ENCODE measurements at places on chromosomes 16 and 17.

- DNase-seq = peak; percentile 40
Observed at GRCh38 chr17:49361129-49361901, 735 bp downstream of the ZNF652 start.

- DNase-seq = no peak
Observed at GRCh38 chr16:57384248-57385070, 12.2 kb downstream of the CX3CL1 start.

DNA sequence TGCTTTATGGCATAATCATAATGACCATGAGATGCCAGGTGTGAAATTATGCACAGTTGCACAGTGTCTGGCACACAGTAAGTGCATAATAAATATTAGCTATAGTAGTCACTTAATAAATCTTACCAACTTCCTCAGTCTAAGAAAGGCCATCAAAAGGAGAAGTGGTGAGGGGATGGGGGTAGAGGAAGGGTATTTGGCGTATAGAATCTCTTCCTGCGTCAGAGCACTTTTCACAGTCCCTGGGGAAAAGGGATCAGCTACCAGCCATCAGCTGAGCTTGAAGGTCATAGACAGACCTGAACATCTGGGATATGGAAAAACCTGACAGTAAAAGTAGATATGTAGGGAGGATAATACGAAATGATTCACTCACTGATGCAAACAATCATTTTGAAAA lies 5.8 kb downstream of the CRHR1 start:
- DNase-seq = no peak

DNA sequence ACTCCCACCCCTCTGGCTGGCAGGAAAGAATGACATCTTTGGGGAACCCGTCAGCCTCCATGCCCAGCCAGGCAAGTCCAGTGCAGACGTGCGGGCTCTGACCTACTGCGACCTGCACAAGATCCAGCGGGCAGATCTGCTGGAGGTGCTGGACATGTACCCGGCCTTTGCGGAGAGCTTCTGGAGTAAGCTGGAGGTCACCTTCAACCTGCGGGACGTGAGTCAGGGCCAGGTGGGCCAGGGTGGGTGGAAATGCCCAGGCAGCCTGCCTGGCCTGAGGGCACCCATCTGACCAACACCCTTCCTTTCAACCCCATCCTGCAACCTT lies 8.1 kb upstream of the DCAF7 start:
- DNase-seq = no peak

DNA sequence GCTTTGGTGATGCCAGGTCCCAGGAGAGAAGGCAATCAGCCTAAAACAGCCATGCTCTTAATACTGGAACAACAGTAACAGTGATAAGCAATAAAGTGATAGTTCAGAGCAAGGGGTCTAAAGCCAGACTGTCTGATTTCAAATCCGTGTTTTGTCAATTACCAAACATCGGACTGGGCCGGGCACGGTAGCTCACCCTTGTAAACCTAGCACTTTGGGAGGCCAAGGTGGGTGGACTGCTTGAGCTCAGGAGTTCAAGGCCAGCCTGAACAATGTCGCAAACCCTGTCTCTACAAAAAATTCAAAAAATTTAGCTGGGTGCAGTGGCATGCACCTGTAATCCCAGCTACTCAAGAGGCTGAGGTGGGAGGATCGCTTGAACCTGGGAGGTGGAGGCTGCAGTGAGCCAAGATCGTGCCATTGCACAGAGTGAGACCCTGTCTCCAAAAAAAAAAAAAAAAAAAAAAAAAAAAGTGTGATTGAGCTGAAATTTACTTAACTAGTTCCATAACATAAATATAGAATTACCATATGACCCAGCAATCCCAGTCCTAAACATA lies 5.1 kb downstream of the COPRS start:
- no peak for DNase-seq

- no peak for DNase-seq
Observed at GRCh38 chr16:85736921-85737320, 14.0 kb downstream of the C16orf74 start.

Measured in renal cortical epithelial cell (primary cell).